ENCODE measurements at places on chromosomes 2 and 18.

DNA sequence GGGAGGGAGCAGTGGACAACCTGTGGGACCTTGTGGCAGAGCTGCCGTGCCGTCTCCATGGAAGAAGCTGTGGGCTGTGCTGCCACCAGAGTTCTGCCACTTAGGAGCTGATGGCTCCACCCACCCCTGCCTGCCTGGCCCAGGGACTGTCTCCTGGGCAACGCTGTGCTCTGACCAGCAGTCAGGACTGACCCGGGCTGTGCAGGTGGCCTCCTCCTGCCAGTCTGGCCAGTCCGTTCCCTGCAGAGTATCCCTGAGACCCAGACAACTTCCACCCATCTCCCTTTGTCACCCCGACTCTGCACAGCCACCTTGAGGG is 12.8 kb downstream of the ASIC4 start:
- no peaks in the 10 kb centered on the region for H3K36me3 ChIP-seq
- no peak overlapping the region for H3K4me3 ChIP-seq
- H3K4me1 ChIP-seq: peaks cover 35% of the 10 kb centered on the region
- H3K27me3 ChIP-seq: no peaks in the 10 kb centered on the region

DNA sequence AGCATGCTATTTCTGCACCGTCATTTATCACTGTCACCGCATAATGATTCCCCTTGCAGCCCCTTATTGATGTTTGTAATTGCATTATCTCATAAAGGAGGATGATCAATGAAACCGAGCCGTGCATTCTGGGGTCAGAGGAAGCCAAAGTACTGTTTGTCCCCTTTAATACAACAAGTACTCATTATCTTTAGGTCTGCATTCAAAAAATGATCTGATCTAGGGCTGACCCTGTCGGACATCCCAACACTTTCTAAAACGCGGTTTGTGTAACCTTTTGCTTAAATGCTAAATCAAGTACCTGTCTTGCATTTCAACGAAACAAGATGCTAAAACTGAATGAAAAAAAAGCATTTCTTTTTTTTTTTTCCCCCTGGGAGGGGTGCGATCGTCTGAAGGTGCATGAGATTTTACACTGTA is 143.8 kb downstream of the MEIS1 start:
- no peaks in the 10 kb centered on the region for H3K36me3 ChIP-seq
- H3K27ac ChIP-seq: peak overlapping the region; percentile 97
- DNase-seq: no peak
- peaks cover 13% of the 10 kb centered on the region for H3K27me3 ChIP-seq

- no peaks in the 10 kb centered on the region for H3K4me1 ChIP-seq
- H3K27me3 ChIP-seq: peaks cover 3% of the 10 kb centered on the region
- H3K36me3 ChIP-seq: no peaks in the 10 kb centered on the region
- H3K4me3 ChIP-seq: no peak overlapping the region
- no peak overlapping the region for H3K27ac ChIP-seq
- no peak for DNase-seq
These were observed 2.7 kb upstream of the GKN1 start for GRCh38 chr2:68971591-68972231.

- no peaks in the 10 kb centered on the region for H3K36me3 ChIP-seq
- H3K4me1 ChIP-seq: no peaks in the 10 kb centered on the region
- H3K4me3 ChIP-seq: no peak overlapping the region
- H3K27me3 ChIP-seq: no peaks in the 10 kb centered on the region
These were observed 121.4 kb upstream of the CCDC195 start for GRCh38 chr2:224837558-224837957.

- DNase-seq: no peak
- H3K36me3 ChIP-seq: peaks cover 65% of the 10 kb centered on the region
- H3K4me3 ChIP-seq: no peak overlapping the region
- H3K27ac ChIP-seq: no peak overlapping the region
- H3K4me1 ChIP-seq: no peaks in the 10 kb centered on the region
These were observed 45.3 kb downstream of the HADHB start for GRCh38 chr2:26290001-26290400.

- no peaks in the 10 kb centered on the region for H3K36me3 ChIP-seq
- no peaks in the 10 kb centered on the region for H3K27me3 ChIP-seq
- DNase-seq: no peak
- no peak overlapping the region for H3K4me3 ChIP-seq
These were observed 72.1 kb upstream of the MAP4K4 start for GRCh38 chr2:101625387-101625786.

- no peak overlapping the region for H3K4me3 ChIP-seq
- no peaks in the 10 kb centered on the region for H3K4me1 ChIP-seq
- no peak overlapping the region for H3K27ac ChIP-seq
- no peaks in the 10 kb centered on the region for H3K27me3 ChIP-seq
- peaks cover 72% of the 10 kb centered on the region for H3K36me3 ChIP-seq
These were observed 12.8 kb downstream of the EIF2AK2 start for GRCh38 chr2:37143974-37144373.

DNA sequence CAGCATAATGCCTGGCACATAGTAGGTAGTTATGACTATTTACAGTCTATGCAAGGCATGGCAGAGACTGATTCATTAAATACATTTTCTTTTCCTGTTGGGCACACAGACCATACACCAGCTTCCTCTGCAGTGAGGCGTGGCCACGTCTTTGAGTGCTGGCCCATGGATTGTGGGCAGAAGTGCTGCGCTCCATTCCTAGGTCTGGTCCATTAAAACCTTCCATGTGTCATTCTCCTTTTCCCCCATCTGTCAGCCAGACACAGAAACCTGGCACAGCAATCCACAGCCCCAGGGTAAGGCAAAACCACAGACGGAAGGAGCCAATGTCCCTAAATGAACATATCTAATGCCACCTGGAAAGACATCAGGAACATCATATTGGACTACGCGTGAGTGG is 141.9 kb downstream of the TTC32 start:
- DNase-seq: no peak
- H3K27ac ChIP-seq: no peak overlapping the region
- no peaks in the 10 kb centered on the region for H3K36me3 ChIP-seq
- H3K4me1 ChIP-seq: peaks cover 53% of the 10 kb centered on the region

- no peak overlapping the region for H3K27ac ChIP-seq
- no peaks in the 10 kb centered on the region for H3K4me1 ChIP-seq
- peaks cover 7% of the 10 kb centered on the region for H3K27me3 ChIP-seq
- H3K36me3 ChIP-seq: no peaks in the 10 kb centered on the region
- H3K4me3 ChIP-seq: no peak overlapping the region
- no peak for DNase-seq
These were observed 121.2 kb upstream of the GATA6 start for GRCh38 chr18:22048221-22048620.

DNA sequence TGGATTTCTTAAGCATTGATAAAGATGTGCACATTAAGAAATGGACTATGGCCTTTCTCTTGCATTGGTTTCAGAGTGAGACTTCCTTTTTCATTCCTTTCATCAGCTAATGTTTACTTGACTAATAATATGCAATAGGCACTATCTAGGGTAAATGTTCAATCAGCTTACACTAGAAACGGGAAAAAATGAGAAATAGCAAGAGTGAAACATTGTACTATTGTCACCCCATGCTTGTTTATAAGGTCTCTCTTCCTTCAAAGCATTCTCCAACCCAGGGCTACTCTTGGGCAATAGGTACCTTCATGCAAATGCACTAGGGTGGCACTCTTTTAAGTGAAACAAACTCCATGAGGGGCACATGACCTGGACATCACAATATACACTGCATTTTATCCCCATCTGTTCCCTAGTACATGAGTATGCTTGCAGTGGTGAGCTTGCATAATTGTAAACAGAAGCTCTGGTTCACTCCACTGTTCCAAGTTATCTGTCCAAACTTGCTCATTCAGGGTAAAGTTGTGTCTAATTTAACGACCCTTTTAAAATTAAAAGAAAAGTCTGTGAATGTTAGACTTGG is 402.3 kb downstream of the ERBB4 start:
- no peak overlapping the region for H3K4me3 ChIP-seq
- no peak for DNase-seq
- no peaks in the 10 kb centered on the region for H3K36me3 ChIP-seq
- H3K27me3 ChIP-seq: no peaks in the 10 kb centered on the region

DNA sequence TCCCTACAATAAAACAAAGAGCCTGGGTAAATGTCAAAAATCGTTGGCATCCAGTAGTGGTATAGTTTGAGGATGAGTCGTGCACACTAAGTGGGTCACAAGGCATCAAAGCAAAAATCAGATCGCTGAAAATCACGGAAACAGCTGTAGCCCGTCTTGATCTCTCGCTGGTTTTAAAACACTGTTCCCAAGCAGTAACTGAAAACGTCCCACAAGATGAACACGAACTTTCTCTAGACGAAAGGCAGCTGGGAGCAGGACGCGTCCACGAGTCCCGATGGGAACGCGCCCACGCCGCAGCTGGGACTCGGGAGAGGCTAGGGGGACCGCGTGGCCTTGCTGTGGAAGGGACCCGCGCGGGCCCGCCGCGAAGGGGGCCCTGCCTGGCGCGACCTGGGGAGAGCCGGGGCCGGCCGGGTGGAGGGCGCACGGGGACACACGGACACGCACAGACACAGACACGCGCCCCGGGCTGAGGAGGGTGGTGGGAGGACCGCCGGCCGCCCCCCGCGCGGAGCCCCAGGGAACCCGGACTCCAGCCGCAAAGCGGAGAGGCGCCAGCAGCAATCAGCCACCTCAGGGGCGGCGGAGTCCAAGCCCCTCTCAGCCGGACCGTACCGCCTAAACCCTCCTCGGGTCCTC is 651 bp downstream of the STK17B start:
- H3K27ac ChIP-seq: peak overlapping the region; percentile 77
- no peaks in the 10 kb centered on the region for H3K36me3 ChIP-seq
- H3K27me3 ChIP-seq: no peaks in the 10 kb centered on the region
- DNase-seq: no peak

DNA sequence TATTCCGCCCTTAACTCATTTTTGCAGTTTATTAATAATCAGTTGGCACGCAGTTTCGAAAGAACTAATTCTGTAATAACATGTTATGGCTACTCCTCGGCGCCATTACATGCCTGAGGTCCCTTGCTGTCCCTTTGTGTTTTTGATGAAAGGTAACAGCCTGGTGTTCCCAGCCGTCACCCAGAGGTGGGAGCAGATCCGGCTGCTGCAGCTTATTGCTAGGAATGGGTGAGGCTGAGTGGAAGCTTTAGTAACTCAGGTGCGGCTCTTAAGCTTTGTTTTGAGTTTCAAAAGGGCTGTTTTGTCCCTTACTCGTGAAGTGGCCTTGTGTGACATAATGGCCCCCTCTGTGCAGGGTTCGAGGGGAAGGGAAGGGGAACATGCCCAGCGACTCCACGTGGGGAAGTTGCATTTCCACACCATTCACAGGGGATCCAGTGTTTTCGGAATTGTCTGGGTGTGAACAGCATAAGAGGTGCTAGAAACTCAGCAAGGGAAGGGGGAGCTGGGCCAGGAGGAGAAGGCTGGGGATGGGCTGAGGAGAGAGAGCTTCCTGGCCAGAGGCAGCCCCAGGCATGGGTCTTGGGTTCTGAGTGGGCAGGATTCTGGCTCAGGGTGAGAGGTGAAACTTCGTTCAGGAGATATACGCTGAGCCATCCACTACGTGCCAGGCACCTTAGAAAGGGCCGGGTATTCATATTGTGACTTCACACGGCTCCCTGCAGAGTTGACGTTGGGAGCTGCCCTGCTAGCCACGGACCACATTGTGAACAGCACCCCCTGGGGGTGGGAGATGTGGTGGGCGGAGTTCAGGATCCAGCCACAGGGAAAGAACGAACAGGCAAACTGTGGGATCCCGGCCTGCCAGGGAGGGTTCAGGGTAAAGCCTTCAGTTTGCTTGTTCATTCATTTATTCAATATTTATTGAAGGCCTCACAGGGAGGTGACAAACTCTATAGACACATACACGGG is 84.4 kb downstream of the TGOLN2 start:
- H3K27me3 ChIP-seq: no peaks in the 10 kb centered on the region
- H3K36me3 ChIP-seq: no peaks in the 10 kb centered on the region
- H3K27ac ChIP-seq: no peak overlapping the region
- DNase-seq: no peak
- H3K4me1 ChIP-seq: peaks cover 61% of the 10 kb centered on the region

DNA sequence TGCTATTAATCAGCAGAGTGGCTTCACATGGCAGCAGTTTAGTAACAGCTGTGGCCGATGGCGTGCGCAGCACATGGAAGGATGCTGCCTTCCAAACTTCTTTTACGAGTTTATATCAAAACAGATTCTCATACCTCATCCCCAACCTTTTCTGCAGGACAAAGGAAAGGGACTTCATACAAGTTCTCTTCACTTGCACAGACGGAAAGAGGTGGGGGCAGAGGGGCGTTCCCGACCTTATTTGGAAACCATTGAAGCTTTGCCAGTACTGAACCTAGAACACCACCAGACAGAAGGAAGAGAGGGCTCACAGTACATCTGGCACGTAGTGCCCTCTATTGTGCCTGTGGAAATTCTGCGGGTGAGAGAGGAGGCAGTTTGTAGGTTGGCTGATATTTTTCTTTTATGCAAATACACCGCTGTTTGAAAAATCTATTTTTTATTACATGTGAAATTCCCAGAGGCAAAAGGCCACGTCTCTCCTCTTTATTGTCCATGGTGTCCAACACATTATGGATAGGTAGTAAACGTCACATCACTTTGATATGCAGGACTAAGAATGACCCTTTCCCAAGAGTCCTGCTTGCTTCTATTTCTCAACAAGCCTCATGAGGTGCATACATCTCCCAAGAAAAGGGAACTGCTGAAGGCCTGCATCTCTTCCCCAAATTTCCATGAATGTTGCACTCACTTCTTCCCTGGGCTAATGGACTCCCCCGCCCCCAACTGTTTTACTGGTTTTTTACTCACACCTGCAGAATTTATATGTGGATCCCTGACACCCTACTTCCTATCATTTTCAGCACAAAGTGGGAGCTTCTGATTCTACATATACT is 31.3 kb downstream of the COLEC12 start:
- H3K4me1 ChIP-seq: peaks cover 6% of the 10 kb centered on the region
- H3K36me3 ChIP-seq: no peaks in the 10 kb centered on the region
- no peaks in the 10 kb centered on the region for H3K27me3 ChIP-seq
- H3K4me3 ChIP-seq: no peak overlapping the region

DNA sequence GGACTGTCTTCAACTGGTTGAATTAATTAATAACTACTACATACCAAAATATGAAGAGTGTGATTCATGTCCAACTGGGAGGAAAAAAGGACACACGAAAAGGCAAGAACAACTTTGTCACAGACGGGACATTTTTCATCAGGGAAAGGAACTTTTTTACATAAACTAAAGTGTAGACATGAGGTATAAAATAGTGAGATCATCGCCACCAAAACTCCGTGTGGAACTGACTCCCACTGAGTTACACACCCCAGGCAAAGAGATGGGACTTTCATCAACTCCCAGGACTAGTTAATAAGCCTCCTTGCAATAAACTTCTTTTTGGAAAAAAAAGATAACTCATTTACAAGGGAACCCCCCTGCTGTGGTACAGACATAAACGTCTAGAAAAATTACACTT is 12.9 kb upstream of the NMI start:
- no peaks in the 10 kb centered on the region for H3K36me3 ChIP-seq
- no peak overlapping the region for H3K4me3 ChIP-seq
- no peaks in the 10 kb centered on the region for H3K27me3 ChIP-seq

GRCh38 chr2:46369783-46370182 is 72.6 kb downstream of the EPAS1 start:
- peaks cover 88% of the 10 kb centered on the region for H3K36me3 ChIP-seq
- no peak overlapping the region for H3K27ac ChIP-seq
- no peak for DNase-seq
- H3K4me1 ChIP-seq: peaks cover 9% of the 10 kb centered on the region

- no peak overlapping the region for H3K27ac ChIP-seq
- H3K36me3 ChIP-seq: no peaks in the 10 kb centered on the region
- no peaks in the 10 kb centered on the region for H3K27me3 ChIP-seq
- H3K4me3 ChIP-seq: no peak overlapping the region
These were observed 138.4 kb downstream of the EIPR1 start for GRCh38 chr2:3238951-3239841.

Measured in esophagus muscularis mucosa (tissue), 4 donors.